ENCODE measurements at places on chromosomes 3 and 15.

DNA sequence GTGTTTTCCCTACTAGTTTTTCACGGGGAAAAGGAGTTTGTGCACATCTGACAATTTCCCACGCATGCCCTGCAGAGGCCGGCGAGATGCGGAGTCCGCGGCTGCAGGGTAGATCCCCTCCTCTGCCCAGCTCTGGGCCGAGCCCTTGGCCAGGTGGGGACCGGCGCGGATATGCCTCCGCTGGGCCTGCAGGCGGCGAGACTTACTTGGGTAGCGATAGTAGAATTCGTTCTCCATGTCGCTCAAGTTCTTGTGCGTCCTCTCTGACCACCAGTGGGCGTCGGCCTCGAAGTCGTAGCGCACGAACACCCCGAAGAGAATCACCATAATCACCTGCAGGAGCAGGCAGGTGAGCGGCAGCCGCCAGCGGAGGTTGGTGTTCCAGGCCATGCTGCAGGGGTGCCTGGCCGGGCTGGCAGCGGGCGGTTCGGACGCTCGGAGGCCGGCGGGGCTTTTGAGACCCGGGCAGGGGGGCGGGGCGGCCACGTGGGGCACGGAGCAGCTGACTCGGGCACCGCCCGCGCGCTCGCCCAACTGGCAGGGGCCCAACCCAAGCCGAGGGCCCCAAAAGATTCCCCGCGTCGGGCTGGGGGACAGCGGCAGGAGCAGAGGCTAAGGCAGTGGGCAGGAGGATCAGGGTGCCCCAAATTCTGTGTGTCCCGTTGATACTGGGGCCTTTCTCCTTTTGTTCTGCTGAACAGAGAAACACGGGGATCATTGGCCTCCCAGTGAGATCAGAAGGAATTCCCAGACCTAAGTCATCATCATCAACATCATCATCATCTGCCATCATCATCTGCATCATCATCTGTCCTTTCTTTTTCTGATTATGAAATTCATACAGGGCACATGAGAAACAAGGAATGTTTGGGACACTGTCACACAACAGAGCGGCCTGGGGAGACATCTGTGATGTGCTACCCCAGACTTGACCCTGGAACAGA lies at the start of gene RHCG:
TSS of gene RHCG (minus strand) at position 429 of the 944 bp plus-strand sequence. CDS start at position 390, 39 bp downstream.
- DNase-seq = peak; percentile 22

GRCh38 chr15:37133602-37134001 lies 33.3 kb upstream of the MEIS2 start:
- no peak for DNase-seq

DNA sequence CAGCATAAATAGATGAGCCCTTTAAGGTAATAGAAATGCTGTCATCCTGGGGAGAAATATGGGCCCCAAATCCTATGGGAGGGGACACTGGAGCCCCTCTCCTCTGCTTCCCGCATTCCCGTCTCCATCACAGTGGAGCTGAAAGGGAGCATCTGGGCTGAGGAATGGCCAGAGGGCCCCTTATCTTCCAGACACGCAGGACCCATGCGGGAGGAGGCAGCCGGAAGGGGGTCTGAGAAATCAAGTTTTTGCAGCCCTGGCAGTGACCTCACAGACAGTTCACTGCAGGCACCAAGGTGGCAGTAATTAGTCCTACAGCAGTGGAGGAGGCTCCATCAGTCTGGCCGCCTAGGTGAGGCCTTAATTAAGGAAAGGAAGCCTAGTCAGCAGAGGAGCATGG lies 80.2 kb downstream of the RAB11A start:
- DNase-seq = no peak

DNA sequence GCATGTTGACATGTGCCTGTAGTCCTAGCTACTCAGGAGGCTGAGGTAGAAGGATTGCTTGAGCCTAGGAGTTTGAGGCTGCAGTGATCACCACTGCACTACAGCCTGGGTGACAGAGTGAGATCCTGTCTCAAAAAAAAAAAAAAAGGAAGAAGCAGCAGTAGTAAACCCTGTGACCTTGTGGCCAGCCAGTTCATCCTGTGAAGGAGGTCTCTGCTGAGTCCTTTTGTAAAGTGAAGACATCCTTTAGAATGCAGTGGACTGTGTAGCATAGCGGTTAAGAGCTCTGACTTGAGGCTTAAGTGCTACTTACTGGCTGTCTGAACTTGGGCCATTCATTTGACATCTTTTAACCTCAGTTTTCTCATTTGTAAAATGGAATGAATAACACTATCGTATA lies 8.3 kb downstream of the EXOSC7 start:
- DNase-seq = no peak

GRCh38 chr15:65392368-65392767 lies 14.6 kb upstream of the IGDCC3 start:
- no peak for DNase-seq

DNA sequence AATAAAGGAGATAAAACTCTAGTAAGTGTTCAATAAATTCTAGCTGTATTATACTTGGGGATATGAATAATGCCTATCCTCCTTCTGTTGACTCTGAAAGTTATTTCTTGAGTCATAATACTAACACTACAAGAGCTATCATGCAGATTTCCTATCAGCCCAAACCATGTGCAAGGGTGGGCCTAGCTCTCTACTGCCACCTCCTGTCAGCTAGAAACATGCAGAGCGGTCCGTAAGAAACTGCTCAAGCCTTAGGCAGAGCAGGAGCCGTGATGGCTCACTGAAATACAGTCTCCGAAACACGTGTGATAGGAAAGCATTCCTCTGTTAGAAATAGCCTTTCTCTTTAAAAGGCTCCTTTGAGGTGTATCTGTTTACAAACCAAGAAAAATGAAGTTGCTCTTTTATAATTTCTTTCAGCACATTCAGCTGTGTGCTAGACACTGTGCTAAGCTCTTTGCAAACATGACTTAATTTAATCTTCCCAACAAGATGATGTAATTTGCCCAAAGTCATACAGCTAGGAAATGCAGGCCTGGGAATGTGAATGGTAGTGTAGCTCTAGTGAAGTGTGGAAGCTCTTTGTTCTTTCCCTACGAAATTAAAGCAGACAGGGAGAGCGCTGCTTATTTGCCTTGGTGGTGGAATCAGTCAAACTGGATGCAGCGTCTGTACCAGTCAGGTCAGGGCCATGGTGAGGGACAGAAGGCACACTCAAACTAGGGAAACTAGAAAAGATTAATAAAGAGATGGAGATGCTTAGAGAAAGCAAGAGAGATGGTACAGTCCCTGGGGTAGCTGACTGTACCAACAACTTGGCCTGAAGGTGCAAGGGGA lies 43.1 kb downstream of the MTHFS start:
- no peak for DNase-seq

All from T-helper 1 cell (primary cell).